ENCODE measurements at places on chromosomes 2 and 18. TPM values are rescaled to one million over a fixed set of nuclear protein-coding genes. Genes with fewer than 3 reads are reported as not detected.

GRCh38 chr18:31261792-31262582 lies 56.0 kb upstream of the DSG1 start:
- DNase-seq = no peak

DNA sequence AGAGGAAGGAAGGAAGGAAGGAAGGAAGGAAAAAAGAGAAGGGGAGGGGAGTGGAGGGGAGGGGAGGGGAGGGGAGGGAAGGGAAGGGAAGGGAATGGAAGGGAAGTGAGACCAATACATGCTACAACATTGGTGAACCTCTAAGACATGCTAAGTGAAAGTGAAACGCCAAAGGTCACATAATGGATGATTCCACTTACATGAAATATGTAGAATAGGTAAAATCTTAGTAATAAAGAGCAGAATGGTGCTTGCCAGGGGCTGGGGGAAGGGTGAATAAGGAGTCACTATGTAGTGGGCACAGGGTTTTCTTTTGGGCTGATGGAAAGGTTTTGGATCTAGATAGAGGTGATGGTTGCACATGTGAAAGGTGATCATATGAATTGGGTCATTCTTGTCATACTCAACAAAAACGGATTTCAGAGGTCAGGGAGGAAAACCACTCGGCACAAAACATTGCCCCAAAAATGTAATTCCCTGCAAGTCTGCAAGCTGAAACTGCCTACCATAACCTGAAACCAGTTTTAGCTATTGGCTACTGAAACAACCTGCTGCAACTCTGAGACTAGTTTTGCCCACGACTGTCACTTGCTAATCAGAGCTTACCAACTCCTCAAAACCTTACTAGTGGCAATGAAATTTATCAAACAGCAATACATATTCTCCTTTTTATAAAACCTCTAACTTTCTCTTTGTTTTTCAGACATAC lies 59.2 kb downstream of the CCDC141 start:
- DNase-seq = no peak

GRCh38 chr2:65353046-65353445 lies 79.4 kb downstream of the SPRED2 start:
- no peak for DNase-seq

DNA sequence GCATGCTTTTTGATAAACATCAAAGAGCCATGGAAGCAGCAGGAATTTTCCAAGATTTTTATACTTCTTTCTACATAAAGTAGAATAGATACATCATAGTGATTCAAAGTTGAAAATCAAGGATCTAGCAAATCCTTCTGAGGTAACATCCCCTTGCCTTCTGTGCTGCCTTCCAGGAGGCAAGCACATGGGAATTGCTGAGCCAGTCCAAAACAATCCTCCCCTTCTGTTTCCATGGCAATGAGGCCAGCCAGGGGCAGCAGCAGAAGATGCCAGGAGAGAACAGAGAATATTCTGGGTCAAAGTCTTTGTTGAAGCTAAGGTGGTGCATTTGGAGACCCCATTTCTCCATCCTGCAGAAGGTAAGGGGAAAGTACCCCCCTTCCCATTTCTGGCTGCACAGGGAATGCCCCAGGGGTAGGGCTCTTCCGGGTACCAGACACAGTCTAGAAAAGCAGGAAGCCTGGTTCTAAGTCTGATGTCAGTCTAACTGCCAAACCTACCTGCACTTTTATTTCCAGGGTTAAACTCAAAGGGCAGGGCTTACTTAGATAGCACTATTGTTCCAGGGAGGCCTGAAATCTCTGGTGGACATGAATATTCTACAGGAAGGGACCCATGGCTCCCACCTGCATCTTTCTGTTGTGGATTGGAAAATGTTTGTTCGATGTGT lies 22.1 kb downstream of the CENPA start:
- no peak for DNase-seq

GRCh38 chr18:12895014-12895413 lies 11.0 kb upstream of the PTPN2 start:
- DNase-seq = no peak

The CFAP65 gene
- not detected for total RNA-seq

GRCh38 chr2:21406911-21407310 lies 283.1 kb downstream of the TDRD15 start:
- DNase-seq = no peak

Measured in suprapubic skin (tissue), 4 donors.